ENCODE measurements at places on chromosomes 13 and 19. TPM values are rescaled to one million over a fixed set of nuclear protein-coding genes. Genes with fewer than 3 reads are reported as not detected.

DNA sequence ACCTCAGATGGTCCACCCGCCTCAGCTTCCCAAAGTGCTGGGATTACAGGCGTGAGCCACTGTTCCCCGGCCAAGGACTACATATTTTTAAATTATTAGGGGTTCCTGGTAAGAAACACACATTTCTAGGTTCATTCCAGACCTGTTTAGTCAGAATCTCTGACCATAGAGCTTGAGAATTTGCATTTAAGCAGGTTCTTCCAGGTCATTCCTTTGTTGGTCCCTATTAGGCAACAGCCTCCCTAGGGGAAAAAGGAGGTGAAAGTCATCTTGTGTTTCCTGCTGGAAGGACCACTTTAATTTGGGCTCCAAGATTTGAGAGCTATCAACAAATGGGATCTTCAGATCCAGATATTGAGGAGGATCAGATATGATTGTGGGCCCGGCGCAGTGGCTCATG lies 16.3 kb downstream of the S1PR2 start:
- DNase-seq: no peak

DNA sequence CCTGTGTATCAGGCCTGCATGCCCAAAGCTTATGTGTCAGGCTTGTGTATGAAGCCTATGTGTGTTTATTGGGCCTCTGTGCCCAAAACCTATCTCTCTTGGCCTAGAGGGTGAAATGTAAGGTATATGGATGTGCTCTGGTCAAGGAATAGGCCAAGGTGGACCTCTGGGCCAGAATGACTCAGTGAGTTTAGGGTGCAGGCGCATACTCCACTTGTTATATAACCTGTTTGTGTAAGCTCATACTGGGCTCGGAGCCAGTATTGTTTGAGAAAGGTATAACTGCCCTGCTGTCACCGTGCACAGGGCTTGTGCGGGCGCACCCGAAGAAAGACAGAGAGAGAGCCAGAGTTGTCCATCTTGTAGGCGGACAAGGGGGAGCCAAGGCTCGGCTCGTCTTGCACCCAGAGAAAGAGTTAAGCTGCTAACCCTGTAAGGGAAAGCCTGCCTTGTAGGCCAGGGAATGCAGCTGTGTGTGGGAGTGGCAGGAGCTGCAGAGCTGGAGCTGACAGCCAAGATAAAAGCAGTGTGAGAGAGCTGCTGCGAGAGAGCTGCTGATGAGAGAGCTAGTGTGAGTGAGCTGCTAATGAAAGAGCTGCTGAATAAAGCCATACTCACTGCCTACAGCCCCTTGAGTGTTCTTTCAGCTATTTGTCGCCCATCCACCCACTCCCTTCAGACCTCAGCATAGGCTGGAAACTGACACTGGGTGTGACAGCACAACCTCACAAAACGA lies 43.4 kb upstream of the N4BP2L1 start:
- DNase-seq: no peak

DNA sequence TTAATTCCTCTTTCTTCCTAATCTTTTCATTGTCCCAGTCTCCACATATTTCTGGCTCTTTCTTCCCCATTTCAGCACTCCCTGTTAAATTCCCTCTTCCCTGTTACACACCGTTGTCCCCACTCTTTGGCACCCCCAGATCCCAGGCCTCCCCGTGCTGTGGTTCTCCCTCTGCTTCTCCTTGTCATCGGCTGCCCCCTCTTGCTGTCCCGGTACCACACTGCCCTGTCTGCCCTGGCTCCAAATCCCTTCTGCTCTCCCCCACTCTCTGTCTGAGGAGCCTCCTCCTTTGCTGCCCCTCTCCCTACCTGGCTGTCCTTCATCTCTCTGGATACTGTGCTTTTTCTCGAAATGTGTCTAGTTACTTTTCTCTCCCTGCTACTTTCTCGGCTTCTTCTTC lies 983 bp downstream of the ZNF415 start:
- DNase-seq: no peak

GRCh38 chr19:29618871-29619270 lies 12.8 kb downstream of the POP4 start:
- DNase-seq: no peak

- DNase-seq: no peak
These were observed 1.1 kb upstream of the NFIC start for GRCh38 chr19:3365093-3365835.

DNA sequence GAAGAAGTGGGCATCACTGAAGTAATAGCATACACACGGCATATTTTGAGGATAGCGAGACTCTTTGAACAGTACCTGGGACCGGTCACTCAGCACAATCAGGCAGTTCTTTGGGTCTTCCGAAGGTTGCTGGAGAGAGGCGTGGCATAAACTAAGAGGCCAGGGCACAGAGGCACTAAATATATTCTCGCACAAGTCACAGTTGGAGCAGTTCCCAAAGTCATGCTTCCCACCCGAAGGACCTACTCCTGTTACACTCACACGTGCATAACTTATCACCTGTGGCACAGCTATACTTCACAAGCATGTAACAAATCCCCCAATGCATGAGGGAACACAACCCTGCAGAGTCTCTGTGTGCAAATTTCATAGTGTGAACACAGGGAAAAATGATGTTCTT lies 10.2 kb downstream of the WDR87 start:
- no peak for DNase-seq

- DNase-seq: peak; percentile 58
These were observed 7.8 kb downstream of the CIC start for GRCh38 chr19:42276821-42277220.

- no peak for DNase-seq
These were observed 525.0 kb upstream of the SLITRK6 start for GRCh38 chr13:86324191-86324590.

DNA sequence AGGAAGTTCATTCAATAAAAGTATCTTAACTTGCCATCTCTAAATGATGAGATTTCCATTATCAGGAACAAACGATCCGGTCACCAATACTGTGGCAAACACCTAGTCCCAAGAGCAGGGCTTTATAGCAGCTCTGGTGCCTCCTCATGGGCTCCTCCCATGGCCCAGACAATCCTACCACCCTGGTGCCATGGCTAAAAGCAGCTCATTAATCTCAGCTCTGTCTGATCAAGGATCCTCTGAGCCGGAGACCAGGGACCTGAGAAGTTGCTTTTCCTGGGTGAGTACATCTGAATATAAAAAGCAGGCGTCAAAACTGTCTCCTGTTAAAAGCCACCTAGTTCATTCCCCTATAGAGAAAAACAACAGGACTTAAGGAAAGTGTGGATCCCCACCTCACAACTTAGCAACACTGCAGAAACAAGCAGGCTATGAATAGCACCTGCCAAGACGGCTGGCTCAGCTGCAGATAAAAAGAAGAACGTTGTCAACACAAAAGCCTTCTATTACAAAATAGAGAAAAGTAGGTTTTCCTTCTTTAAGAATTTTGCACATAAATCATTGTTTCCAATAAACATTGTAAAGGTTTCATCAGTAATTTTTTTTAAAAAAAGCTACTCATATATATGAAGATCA lies 30.3 kb downstream of the TSHZ3 start:
- DNase-seq: no peak

- no peak for DNase-seq
These were observed 84.2 kb downstream of the LRCH1 start for GRCh38 chr13:46637213-46637612.

DNA sequence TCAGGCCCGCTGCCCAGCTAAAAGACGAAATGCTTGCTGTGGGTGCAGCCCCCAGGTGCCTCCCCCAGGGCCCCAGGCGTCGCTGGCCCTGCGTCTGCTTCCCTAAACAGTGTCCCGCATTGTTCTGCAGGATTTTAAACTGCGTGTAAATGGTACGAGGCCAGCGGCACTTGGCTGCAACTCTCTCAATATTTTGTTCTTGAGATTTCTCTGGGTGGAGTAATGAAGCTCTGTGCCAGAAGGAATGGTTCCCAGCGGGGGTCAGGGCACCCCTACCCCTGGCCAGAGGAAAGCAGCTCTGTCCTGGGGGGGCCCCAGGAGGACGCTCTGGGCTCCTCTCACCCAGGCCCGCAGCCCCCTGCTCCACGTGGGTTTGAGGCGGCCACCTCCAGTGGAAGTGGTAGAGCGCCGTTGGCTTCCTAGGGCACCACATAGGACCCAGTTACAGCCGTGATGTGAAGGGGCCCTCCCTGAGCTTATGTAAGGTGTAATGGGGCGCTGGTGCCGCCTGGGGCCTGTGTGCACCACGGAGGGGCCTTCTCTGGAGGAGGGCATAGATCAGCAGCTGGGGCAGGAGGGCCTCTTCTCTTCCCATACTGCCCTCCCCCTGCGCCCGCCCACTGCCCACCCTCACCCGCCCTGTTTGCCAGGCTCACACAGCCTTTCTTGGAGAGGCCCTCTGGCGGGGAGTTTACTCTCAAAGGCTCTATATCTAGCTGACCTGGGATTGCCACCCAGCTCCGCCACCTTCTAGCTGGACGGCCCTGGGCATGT lies 19.8 kb downstream of the PAK4 start:
- DNase-seq: no peak

GRCh38 chr13:73844986-73845385 lies 289.2 kb downstream of the KLF12 start:
- DNase-seq: no peak

GRCh38 chr13:110593430-110594130 lies 21.8 kb upstream of the NAXD start:
- peak; percentile 21 for DNase-seq

ZNF296 gene
- 1.1 TPM for total RNA-seq

PSG7 gene
- total RNA-seq: not detected

FCGBP gene
- 3.1 TPM for total RNA-seq

NLRP4 gene
- total RNA-seq: not detected

SOX1 gene
- total RNA-seq: not detected

ZNF681 gene
- 3.1 TPM for total RNA-seq

Measured in activated naive CD4-positive, alpha-beta T cell treated with anti-CD3 and anti-CD28 coated beads for 36 hours (primary cell).